Activated B cell treated with CpG ODN at 0.5 μM for 24 hours (primary cell): ENCODE measurements at places on chromosomes 16 and 17. TPM values are rescaled to one million over a fixed set of nuclear protein-coding genes. Genes with fewer than 3 reads are reported as not detected.

DNA sequence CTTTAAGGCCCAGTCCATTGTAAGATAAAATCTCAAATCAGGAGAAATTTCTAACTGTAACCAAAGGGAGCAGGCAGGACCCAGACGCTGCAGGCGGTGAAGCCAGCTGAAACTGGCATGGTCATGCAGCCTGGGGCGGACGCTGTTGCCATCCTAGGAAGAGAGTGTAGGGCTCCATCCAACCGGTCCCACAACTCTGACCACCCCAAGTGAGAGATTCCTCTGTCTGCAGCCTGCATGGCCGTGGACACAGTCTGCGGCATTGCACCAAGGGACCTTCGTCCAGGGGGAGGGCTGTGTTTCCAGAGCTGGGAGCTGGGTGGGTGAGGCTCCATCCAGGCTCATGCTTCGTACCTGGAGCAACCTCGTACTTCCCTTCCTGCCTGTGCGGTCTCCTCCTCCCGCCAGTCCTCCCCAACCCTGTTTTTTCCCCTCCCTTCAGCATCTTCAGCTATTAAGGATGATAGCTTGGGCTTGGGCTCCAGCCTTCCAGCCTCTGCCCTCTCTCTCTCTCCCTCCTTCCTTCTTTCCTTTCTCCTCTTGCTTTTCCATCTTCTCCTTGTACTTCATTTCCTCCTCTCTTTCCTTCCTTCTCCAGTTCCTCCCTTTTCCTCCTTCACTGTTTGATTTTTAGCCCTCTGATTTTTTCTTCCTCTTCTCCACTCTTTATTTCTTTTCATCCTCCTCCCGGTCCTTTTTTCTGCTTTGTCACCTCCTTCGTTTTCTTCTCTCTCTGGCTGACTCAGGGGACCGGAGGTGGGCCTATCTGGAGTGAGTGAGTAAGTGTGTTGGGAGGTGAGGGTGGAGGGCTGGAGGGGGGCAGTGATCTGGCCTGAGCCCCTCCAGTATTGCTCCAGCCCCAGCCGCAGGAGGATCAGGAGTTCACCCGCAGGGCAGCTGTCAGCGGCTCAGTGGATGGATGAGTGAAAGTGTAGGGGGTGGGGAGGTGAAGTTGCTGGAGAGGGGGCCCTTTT, 17.0 kb upstream of the LHX1 start:
- H3K4me1 ChIP-seq: no peaks in the 10 kb centered on the region
- H3K27me3 ChIP-seq: peaks cover 41% of the 10 kb centered on the region
- H3K4me3 ChIP-seq: no peak overlapping the region
- no peak overlapping the region for H3K27ac ChIP-seq
- H3K36me3 ChIP-seq: no peaks in the 10 kb centered on the region

Gene HOXB13
- not detected in 2 replicates for total RNA-seq

Gene VTN
- total RNA-seq: 0.18 TPM in 1 of 2 replicates, not detected in the other

DNA sequence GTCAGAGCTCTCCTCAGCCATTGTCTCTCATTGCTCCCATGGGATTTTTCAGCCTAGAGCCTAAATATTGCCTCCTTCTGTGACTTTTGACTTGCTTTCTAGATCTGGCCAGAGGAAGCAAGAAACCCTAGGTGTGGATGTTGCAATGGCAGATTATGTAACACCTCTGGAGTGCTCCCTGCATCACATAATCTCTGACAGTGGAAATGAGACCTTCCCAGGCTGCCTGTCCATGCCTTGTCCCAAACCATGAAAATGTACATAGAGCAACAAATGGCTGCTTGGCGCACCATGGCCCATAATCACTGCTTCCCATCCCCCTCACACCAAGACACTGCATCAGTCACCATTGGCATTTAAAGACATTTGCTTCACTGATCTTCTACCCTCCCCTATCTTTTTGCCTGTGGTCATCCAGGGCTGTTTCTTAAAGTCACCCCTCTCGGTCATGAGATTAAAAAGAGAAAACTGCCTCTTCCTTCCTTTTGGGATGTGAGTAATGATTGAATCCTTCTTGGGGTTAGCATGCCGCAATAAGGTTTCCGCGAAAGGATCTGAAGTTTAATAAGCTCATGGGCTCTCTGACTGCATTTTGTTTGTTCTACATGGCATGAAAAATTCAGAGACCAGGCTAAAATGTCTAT, 34.2 kb upstream of the CCL2 start:
- no peak for DNase-seq
- no peak overlapping the region for H3K4me3 ChIP-seq
- H3K27me3 ChIP-seq: peaks cover 26% of the 10 kb centered on the region
